HFF-Myc (cell line): ENCODE measurements at places on chromosomes 6 and 20.

- DNase-seq = peak; percentile 58
Measured at GRCh38 chr20:63740627-63741353, 1.2 kb downstream of the SLC2A4RG start.

- DNase-seq = no peak
Measured at GRCh38 chr20:15248618-15249395, 911.4 kb upstream of the FLRT3 start.

DNA sequence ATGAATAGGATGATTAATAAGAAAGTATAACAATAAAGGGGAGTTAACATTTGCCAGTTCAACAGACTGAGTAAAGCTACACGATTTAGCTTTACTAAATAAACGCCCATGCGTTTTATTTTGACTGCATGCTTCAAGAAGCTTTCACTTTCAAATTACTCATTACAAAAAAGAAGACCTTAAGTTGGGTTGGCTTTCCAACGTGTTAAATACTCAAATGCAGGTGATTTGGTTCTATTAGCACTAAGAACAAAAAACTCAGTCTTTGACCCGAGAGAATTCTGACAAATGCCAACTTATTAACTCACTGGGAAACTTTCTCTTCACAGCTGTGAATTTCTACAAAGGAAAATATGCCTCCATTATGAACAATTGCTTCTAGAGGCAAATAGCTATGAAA lies 24.8 kb downstream of the RNF146 start:
- DNase-seq = no peak

DNA sequence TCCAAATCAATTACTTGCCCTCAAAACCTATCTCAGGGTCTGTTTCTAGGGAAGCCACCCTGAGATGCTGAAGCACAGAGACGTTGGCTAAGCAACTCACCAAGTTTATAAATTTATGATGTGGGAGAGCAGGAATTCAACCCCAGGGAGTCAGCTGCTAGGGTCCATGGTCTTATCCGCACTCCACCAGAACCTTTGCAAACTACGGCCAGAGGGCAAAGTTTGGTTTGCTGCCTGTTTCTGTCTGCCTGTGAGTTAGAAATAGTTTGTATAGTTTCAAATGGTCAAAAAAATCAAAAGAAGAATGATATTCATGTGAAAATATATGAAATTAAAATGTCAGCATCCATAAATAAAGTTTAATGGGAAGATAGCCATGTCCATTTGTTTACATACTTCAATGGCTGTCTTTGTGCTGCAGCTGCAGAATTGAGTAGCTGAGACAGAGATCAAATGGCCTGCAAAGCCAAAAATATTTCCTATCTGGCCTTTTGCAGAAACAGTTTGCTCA lies 83.7 kb upstream of the ZFP64 start:
- DNase-seq = no peak

GRCh38 chr6:157761331-157761921 lies 61.6 kb upstream of the SNX9 start:
- DNase-seq = peak; percentile 58

- DNase-seq = no peak
Measured at GRCh38 chr6:136365776-136366354, 76.2 kb upstream of the BCLAF1 start.

DNA sequence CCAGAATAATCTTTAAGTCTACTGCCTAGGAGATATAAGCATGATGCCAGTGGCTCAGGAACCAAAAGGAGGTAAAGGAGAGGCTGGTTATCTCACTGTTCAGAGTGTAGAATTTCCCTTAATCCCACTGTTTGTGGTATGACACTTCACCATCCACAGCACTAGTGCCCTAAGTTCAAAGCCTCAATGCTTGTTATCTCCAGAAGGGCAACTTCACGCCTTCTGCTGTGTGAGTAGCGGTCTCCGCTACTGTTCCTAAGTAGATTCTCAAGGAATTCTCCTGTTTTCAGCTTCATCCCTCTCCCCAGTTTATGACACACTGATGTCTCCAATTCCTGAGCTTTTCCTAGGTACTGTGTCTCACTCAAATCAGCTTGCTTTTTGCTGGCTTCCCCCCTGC lies 13.7 kb upstream of the SNPH start:
- DNase-seq = no peak

DNA sequence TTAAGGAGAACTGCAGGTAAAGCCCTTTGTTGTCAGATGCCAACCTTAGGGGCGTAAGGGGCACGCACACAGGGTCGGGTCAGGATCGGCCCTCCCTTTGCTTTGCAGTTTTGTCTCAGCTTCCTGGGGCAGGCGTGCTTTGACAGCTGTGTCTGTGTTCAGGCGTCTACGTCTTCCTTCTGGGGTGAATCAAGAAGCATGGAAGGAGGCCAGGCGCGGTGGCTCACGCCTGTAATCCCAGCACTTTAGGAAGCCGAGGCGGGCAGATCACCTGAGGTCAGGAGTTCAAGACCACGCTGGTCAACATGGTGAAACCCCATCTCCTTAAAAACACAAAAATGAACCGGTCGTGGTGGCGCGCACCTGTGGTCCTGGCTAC lies 1.3 kb downstream of the ZGPAT start:
- no peak for DNase-seq

DNA sequence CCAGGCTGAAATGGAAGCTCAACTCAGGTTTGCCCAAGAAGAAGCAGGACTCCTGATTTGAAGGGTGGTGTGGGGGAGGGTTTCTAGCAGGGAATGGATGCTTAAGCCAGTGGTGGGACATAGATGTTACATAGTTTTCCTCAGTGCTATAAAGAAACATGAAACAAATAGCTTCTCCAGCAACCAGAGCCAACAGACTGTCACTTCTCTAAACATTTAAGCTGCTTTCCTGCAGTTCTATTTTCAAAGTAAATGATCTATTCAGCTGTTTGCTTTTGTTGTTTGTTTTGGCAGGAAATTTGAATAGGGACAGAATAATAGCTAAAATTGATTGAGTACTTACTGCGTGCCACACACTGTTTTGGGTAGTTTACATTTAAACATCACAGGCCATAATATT lies 169.0 kb downstream of the UST start:
- no peak for DNase-seq

DNA sequence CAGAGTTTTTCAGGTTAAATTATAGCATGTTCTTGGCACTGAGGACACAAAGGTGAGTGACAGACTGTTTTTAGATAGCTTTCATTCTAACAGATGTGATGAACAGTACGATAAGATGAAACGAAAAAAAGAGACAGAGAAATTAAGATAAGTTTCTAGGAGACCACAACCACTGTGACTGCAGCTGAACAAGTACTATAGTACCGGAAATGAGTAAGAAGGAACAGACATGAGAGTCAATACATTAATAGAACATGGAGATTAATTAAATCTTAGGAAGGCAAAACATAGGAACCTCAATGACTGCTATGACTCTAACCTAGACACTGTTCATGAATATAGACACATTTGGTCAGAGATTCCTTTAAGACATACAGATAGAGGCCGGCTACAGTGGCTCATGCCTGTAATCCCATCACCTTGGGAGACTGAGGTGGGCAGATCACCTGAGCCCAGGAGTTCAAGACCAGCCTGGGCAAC lies 40.2 kb downstream of the HBS1L start:
- DNase-seq = no peak

- no peak for DNase-seq
Measured at GRCh38 chr6:162825597-162825996, 97.8 kb downstream of the PACRG start.

GRCh38 chr20:59573837-59574236 lies 30.5 kb upstream of the PHACTR3 start:
- DNase-seq = no peak

DNA sequence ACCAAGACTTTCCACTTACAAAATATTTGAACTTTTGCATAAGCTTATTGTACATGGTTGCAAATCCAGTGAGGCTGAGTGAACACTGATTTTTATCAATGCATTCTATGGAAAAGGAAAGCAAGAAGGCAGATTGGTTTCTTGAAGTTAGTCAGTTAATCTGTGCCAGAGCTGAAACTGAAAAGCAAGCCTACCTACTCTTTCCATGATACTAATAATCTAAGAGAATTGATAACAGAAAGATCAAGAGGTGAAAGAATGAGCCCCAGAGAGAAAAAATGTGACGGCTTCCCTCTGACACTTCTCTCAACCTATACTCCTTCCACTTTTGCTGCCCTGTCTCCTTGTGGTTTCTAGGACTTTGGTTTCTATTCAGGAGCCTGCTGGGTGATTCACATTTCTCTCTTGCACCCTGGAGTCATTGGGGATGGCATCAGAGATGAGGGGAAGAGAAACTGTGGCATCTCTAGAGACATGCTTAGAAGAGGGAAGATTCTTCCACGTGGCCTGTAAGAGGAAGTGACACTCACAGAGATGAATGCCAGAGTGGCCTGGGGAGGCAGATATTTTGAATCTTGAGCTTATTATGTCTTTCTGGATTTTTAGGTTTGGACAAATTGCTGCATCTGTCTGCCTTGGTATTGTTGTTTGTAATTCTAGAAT lies 158.6 kb upstream of the RIMS1 start:
- DNase-seq = no peak

DNA sequence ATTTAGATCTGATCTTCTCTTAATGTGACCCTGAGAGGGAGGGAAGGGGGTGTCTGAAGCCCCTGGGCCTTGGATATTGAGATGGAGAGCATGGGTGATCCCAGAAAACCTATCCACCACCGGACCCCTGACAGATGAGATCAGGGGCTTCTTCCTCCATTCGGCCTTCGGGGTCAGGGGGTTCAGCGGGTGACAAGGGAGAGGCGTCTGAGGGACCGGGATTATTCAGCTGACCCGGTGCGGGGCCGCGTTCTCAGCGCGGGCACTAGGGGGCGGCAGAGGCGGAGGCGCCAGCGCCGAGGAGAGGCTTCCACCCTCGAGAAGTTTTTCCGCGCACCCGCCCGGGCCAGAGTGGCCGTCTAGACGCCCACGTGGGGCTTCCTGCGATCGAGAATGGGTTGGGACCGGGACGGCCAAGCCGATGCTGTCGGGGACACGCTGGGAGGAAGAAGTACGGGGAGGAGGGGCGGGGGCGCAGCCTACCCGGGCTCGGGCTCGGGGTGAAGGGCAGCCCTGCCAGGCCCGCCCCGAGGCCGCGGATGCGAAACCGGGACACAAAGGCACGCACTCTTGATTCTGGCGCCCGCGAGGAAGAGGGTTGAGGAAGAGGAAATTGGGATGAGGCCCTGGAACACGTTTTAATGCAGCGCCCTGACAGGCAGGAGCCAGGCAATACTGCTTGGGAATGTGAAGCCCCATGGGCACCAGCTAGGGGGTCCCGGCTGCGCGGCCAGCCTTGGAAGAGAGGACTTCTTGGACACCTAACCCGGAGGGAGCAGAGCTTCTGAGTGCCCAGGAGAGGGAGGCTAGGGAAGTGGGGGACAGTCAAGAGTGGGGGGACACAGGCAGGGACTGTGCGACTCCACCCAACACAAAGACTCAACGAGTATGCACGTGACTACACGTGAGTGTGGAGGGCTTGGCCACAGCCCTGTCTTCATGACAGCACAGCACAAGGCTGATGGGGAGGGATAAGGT lies 30.6 kb downstream of the COL11A2 start:
- DNase-seq = peak; percentile 20

DNA sequence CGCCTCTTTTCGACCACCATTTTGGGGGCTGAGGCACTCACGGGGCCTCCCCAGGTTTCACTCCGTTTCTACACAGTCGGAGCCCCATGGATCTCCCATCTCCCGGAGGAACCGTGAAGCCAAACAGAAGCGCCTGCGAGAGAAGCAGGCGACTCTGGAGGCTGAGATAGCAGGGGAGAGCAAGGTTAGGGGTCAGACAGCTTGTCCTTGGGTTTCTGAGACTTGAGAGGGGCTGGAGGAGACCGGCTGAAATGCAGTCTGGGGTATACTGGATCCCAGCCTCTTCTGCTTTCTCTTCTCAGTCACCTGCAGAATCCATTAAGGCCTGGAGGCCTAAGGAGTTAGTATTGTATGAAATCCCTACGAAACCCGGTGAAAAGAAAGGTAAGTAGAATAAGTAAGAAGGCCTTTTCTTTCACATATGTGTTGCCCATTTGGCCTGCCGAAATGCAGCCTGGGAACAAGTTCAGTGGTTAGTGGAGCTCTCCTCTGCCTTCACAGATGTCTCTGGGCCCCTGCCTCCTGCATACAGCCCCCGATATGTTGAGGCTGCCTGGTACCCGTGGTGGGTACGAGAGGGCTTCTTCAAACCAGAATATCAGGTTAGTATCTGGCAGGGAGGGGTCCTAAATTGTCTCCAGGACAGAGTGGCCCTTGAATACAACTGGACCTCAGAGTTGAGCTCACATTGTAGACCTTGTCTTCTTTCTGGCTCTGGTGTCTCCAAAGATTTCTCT lies 984 bp downstream of the VARS2 start:
- no peak for DNase-seq

GRCh38 chr6:12007473-12007872 lies 4.6 kb upstream of the HIVEP1 start:
- DNase-seq = no peak

GRCh38 chr6:112691289-112691688 lies 344.2 kb downstream of the RFPL4B start:
- no peak for DNase-seq

GRCh38 chr6:48560408-48560807 lies 449.4 kb upstream of the PTCHD4 start:
- DNase-seq = no peak

GRCh38 chr20:33719277-33719988 lies 677 bp downstream of the PXMP4 start:
- DNase-seq = no peak

GRCh38 chr20:2168946-2169345 lies 67.3 kb downstream of the STK35 start:
- no peak for DNase-seq

- no peak for DNase-seq
Measured at GRCh38 chr20:54668271-54669039, 193.1 kb downstream of the DOK5 start.

DNA sequence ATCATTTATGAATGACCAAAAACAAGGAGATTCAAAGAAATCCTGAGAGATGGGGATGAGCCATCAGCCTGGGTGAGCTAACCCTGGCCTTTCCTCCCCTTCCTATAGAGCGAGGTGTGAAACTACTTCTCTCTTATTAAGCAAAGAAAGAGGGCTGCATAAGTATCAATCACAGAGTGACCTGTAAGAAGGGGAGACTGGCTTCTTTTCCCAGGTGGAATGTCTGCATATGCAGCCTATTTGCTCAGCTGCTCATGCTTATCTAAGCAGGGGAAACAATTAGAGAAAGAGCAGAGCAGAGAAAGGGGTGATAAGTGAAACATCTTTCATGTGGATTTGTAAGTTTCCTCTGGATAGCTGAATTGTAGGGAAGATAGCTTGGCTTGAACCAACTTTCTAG lies 160.0 kb downstream of the PKHD1 start:
- no peak for DNase-seq
